Fibroblast of skin of scalp (primary cell): ENCODE measurements at places on chromosomes 7 and 10.
A peak's percentile ranks its signal among the peaks of the same experiment; 100 is the strongest.

DNA sequence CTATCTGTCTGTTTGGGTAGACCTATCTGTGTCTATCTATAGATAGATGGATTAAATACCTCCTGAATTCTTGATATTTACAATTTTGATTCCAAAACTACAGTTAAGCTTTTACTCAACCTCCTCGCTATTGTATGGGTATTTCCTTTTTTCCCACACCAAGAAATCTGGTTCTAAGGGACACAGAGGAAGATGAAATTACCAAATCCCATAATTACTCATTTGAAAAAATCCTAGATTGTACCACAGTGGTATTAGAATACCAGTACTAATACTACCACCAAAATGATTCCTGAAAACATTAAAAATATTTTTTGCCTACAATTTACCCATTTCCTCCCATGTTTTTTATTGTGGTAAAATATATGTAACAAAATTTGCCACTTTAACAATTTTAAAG lies 53.2 kb downstream of the LRGUK start:
- DNase-seq: no peak

DNA sequence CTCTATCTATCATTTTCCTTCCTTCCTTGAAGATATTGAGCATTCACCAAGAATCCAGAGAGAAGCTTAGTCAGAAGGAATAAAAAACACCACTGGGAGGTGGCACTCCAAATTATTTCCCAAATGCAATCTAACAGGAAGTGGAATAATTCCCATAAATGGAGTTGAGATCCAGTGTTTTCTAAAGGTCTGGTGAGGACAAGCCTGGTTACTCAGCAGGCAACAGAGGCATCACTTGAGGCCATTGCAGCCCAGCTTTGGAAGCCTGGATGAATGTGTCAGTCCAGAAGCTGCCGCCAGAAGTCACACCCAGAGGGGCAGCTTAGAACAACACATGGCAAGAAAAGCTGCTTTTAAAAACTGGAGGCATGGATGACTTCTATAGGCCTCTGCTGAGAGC lies 288.9 kb upstream of the KLF6 start:
- DNase-seq: peak; percentile 97

DNA sequence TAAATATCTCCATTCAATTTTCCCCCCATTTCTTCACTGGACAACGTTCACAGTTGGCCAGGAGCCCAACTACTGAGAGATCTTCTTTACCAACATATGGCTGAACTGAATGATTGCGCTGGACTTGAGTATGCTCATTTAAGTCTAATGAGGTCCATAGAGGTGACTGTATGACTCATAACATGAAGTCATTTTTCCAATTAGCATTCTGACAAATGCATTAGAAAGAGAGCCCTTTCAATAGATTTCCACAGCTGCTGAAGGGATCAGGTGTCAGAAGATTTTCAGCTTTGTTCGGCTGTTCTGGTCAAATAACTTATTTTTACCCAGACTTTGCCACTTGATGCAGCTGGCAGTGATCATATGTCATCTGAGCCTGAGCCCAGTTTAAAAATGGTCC lies 438.0 kb downstream of the ETV1 start:
- no peak for DNase-seq

GRCh38 chr10:25263931-25264330 lies 89.1 kb downstream of the GPR158 start:
- no peak for DNase-seq

- DNase-seq: no peak
Measured at GRCh38 chr7:125412890-125413665, 483.5 kb upstream of the POT1 start.

DNA sequence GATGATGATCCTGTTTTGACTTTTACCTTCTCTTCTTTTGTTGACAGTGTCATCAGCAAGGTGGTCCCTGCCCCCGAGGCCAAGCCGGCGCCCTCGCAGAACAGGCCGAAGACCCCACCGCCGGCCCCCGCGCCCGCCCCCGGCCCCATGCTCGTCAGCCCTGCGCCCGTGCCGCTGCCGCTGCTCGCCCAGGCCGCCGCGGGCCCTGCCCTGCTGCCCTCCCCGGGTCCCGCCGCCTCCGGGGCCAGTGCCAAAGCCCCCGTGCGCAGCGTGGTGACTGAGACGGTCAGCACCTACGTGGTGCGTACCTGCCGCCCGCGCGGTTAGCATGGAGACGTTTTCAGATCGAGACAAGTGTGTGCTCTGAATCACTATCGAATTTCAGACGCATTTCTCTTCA lies 45.5 kb upstream of the GATA3 start:
- no peak for DNase-seq

DNA sequence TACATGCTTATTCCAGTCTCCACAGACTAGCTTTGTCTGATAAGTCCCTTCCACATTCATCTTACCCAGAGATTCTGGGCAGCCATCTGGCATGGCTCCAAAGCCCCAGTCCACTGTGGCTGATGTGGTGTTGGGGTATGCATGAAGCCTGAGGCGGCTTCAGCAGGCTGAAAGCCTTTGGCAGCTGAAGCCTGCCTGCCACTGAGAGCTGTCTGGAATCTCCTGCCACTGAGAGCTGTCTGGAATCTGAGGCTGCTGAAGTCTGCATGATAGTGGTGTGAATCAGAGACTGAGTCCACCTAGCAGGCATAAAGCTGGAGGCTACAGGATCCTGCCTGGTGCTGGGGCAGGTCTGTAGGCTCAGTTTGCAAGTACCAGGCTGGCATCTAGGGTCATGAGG lies 87.1 kb downstream of the DYNC1I1 start:
- DNase-seq: peak; percentile 89

DNA sequence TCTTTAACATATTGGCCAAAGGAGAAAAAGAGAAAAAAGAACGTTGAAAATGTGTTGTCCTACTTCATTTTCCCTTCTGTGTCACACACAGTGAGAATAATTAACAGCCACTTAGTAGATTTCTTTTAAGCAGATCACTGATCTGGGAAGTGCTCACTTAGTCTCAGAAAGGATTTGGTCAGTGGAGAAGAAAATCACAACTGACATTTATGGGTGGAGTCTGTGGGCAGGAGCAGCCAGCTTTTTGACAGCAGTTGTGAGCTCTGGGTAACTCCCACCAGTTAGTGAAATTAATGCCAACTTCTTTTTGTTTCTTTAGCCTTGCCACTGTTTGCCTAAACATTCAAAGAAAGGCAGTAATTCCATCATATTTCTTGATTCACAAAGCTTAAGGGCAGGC lies 49.7 kb downstream of the CDK14 start:
- DNase-seq: no peak

GRCh38 chr10:29828440-29828894 lies 193.7 kb upstream of the SVIL start:
- no peak for DNase-seq

- DNase-seq: no peak
Measured at GRCh38 chr7:142943706-142944268, 4.5 kb downstream of the LLCFC1 start.

GRCh38 chr10:110783509-110784107 lies 88.1 kb upstream of the PDCD4 start:
- no peak for DNase-seq

DNA sequence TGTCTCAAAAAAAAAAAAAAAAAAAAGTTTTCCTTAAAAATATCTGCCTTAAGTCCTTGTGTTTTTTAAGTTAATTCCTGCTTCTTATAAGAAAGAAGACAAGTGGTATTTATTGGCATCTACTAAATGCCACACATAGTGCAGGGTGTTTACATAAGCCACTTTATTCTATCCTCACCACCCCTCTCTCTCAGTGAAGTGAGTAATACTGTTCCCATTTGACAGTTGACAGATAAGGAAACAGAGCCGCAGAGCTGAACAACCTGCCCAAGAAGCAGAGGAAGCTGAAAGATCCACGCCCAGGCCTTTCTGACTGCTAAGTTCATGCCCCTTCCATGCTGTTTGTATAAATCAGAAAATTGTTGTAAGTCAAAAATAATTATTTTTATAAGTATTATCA lies 54.1 kb downstream of the ABLIM1 start:
- no peak for DNase-seq
